ENCODE measurements at places on chromosomes 5 and 9.
A peak's percentile ranks its signal among the peaks of the same experiment; 100 is the strongest.

GRCh38 chr5:61253547-61253946 is 78.5 kb upstream of the ZSWIM6 start:
- no peak for DNase-seq

DNA sequence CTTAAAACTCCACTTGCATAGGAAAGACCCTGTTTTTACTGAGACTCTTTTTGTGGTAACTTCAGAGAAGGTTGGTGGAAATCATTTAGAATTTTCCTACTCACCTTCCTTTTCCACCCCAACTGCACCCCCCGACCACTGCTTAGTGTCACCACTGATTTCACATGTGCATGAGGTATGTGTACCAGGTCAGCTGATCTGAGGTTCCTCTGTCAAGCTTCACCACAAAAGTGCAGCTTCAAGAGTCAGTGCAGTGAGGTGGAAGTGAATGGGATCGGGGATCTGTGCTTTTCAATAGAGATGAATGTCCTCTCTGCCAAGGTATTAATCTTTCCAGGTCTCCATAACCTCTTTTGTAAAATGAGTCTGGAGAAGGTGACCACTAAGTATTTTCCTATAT is 260.5 kb upstream of the WWC1 start:
- no peak for DNase-seq

GRCh38 chr9:13568841-13569601 is 289.5 kb upstream of the MPDZ start:
- DNase-seq: peak; percentile 22

DNA sequence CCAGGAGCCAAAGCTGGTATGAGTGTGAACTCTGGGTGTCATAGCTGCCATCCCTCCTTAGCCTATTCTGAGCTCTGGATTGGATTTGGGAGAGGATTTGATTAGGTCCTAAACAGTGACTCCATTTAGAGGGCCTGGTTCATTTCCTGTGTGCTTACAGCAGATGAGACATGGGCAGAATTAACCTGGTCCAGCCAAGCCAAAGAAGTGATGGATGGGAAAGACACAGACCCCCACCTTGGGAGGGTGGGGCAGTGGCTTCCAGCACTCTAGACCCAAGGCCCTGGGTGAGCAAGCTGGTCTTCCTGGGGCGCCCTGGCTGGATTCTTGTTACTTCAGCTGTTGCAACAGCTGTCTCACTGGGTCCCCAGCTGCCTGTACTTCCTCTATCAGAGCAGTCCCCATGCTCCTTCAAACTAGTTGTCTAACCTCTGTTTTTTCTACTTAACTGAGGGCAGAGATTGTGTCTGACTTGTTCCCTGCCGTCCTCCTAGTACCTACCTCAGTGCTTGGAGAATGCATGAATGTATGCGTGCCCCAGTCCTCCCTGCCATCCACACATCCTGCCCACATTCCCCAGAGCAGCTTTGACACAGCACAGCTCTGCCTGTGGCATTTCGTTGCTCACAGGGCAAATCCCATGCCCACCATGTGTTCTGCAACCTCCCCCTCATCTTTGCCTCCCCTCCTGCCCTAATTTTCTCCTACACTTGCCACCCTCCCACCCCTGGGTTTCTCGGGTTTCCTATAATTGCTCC is 115.9 kb downstream of the RGS3 start:
- DNase-seq: peak; percentile 19

GRCh38 chr5:9395706-9396105 is 150.2 kb downstream of the SEMA5A start:
- no peak for DNase-seq

GRCh38 chr9:122815544-122815943 is 12.8 kb downstream of the PDCL start:
- no peak for DNase-seq

DNA sequence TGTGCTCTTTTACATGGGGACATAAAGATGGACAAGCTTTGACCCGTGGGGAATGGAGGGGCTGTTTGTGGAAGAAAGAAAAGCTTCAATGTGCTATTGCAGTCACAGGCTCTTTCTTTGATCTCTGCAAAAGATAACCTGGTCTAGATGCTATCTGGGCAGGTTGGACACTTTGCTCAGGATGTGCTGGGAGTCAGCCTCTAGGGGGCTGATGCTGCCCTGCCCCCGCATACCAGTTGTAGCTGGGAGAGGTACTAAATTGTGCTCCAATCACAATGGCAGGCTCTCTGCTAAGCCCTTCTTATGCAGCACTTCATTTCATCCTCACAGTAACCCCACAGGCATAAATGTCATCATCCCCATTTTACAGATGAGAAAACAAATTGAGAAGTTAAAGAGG is 67.2 kb downstream of the PSD2 start:
- DNase-seq: no peak

DNA sequence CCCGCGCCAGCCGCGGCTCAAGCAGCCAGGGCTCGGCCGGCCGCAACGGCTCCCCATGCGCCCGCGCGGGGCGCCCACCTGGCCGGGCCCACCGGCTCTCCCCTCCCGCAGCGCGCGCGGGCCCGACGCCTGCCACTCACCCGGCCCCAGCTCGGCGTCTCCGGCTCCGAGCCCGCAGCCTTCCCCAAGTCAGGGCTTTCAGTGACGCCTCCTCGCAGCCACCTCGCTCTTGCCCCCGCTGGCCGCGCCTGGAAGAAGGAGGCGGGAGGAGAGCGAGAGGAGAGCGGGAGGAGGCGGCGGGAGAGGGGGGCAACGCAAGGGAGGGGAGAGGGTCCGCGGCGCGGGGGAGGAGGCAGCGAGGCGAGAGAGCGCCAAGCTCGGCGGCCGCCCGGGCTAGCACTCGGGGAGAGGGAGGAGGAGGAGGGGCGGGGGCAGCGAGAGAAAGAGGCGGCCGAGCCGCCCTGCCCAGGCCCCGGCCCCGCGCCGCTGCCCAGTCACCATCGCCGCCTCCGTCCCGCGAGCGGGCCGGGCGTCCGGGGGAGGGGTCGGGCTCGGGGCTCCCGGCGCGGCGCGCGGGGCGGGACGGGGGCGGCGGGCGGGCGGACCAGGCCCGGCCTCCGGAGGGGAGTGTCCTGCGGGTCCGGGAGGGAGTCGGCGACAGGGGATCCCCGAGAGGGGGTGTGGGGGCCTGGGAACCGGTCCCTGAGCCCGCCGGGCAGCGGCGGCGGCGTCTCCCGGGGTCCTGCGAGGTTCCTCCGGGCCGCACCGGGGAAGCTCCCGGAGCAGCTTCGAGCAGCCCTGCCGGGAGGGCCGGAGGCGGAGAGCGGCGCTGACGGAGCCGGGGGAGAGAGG is at the start of gene LHFPL2:
LHFPL2 (minus strand) TSS at position 414 of the 852 bp plus-strand sequence. CDS start 138,559 bp downstream, outside the sequence.
- peak; percentile 71 for DNase-seq

GRCh38 chr5:150325426-150325825 is 22.7 kb upstream of the ARSI start:
- DNase-seq: no peak

- DNase-seq: no peak
Measured at GRCh38 chr5:80608731-80609130, 38.7 kb upstream of the ANKRD34B start.

GRCh38 chr5:113748403-113748802 is 234.9 kb downstream of the YTHDC2 start:
- DNase-seq: no peak

DNA sequence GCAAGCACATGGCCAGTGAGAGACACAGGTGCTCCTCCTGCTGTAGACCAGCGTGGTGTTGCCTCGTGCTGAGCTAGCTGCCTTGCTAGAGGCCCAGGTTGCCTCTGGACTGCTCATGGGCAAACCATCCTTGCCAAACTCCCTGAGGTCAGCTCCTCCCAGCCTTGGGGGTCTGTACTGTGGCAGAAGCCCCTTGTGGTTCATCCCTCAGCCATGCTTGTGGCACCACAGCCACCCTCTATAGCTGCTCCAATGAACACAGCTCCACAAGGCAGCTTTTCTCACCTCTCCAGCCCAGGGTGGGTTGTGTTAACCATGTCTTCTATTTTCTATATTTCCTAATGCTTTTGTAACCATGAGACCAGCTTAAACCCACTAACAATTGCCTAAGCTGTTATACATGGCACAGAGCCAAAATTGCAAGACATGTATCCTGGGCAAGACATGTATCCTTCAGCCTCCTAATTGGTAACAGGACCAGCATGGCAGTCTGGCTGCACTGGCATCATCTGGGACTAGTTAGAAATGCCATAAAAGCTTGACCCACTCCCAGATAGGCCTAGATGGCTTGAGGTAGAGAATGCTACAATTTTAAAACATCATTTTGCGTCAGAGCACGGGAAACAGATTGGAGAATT is 183.1 kb upstream of the S1PR3 start:
- no peak for DNase-seq

DNA sequence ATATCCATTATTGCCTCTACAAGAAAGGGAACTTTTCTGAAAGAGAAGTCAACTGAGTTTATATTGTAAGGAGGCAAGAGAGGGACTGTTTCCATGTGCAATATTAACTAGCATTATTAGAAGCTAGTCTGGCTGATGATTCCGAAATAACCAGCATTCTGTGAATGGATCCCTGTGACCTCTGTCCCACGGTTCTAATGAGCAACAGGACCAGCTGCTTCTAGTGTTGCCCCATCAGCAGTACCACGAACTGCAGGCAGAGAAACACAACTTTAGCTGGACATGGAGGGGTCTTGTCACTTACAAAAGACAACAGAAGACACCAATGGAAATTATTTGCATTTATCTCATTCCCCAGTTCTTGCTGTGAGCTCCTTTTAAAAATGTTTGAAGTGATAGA is 95.4 kb downstream of the MUSK start:
- DNase-seq: no peak

DNA sequence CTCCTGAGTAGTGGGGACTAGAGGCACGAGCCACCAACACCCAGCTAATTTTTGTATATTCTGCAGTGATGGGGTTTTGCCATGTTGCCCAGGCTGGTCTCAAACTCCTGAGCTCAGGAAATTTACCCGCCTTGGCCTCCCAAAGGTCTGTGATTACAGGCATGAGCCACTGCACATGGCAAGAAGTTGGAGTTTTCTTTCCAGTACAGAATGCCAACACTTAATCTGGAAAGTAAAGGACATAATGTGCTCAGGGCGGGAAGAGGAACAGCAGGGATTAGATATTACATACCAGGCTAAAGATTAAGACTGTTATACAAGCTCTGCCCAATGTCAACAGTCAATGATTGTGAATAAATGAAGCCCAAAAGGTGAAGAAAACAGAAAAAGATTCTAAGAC is 47.2 kb upstream of the AGXT2 start:
- DNase-seq: no peak
